ENCODE measurements at places on chromosomes 2 and 18.

- DNase-seq, result no peak
These were observed 9.2 kb upstream of the CCDC141 start for GRCh38 chr2:179059026-179059700.

DNA sequence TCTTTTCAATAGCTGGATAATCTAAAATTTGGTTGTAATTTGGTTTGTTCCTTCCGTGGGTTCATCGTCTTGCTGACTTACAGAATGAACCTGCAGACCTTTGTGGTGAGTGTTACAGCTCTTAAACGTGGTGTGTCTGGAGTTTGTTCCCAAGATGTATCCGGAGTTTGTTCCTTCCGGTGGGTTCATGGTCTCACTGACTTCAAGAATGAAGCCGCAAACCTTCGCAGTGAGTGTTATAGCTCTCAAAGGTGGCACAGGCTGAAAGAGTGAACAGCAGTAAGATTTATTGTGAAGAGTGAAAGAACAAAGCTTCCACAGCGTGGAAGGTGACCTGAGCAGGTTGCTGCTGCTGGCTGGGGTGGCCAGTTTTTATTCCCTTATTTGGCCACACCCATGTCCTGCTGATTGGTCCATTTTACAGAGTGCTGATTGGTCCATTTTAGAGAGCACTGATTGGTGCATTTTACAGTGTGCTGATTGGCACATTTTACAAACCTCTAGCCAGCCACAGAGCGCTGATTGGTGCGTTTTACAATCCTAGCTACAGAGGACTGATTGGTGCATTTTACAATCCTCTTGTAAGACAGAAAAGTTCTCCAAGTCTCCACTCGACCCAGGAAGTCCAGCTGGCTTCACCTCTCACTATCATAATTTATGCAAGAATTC, 16.6 kb downstream of the RALB start:
- DNase-seq, result no peak

- DNase-seq, result no peak
These were observed 1.1 kb upstream of the TET3 start for GRCh38 chr2:73983322-73984202.

- no peak for DNase-seq
These were observed 115.0 kb upstream of the SLC39A10 start for GRCh38 chr2:195542067-195542466.

DNA sequence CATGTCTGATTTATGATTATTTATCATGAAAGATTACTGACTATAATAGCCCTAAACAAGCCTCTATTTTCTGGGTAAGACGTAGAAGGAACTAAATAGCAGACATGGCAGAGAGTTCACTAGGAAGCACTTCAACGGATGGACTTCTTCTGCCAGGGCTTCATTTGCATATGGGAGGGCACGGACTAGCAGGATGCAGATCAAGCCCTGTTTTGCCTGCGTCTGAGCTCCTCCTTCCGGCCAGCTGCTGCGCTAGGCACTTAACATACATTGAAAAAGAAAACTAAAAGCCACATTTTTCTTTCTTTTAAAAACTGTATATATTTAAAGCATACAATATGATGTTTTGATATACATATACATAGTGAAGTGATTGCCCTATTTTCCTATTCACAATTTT, 340.0 kb upstream of the MEX3C start:
- DNase-seq, result no peak

DNA sequence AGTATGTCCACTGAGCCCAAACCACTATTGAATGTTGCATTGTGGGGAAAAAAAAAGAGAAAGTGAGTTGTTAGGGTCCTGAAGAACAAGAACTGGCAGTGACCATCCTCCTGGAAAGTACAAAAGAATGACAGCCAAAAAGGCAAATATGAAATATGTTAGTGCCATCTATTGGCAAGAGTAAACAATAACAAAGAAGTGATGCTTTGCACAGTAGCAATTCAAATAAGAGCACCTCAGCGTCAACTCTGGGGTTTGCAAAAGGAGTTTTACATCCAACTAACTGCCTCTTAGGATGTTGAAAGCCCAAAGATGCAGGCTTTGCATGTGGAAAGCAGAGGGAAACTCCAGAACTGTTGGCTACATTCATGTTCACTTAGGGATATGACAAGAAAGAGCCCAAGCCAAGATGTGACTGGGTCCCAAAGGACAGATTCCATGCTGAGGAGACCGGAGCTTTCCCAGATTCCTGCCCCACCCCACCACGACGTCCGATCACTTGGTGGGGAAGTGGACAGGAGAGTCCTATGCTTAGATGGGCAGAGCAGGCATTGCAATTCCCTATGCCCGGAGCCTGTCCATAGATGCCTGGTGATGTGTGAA, 15.6 kb downstream of the TRABD2A start:
- DNase-seq, result no peak

- no peak for DNase-seq
These were observed 121.8 kb upstream of the SMAD7 start for GRCh38 chr18:49072524-49072934.

- DNase-seq, result no peak
These were observed 75.8 kb upstream of the TCF7L1 start for GRCh38 chr2:85057226-85057962.

GRCh38 chr2:238655198-238655860, 192.6 kb upstream of the TWIST2 start:
- DNase-seq, result no peak

DNA sequence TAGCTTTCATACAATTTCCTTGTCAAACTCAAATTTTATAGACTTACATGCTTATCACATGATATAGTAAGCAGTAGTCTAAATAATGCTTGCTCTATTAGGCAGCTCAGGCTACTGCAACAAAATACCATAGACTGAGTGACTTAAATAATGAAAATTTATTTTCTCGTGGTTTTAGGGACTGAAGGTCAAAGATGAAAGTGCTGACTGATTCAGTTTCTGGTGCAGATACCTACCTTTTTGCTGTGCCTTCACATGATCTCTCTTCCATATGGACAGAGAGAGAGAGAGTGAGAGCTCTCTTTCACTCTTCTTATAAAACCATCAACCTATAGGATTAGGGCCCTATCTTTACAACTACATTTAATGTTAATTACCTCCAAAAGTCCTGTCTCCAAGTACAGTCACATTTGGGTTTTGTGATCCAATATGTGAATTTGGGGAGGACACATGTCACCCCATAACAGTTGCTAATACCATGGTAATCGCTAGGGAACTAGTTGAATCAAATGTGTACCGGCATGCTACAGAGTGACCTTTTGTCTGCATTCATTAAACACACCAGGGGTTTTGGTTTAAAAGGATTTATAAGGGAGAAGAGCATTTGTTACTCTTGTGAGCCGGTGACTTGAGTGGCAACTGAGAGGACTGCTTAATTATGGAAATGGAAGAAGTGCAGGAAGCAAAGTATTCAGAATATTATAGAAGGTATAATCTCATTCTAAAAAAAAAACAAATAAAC, 723.4 kb upstream of the LRRTM4 start:
- no peak for DNase-seq

DNA sequence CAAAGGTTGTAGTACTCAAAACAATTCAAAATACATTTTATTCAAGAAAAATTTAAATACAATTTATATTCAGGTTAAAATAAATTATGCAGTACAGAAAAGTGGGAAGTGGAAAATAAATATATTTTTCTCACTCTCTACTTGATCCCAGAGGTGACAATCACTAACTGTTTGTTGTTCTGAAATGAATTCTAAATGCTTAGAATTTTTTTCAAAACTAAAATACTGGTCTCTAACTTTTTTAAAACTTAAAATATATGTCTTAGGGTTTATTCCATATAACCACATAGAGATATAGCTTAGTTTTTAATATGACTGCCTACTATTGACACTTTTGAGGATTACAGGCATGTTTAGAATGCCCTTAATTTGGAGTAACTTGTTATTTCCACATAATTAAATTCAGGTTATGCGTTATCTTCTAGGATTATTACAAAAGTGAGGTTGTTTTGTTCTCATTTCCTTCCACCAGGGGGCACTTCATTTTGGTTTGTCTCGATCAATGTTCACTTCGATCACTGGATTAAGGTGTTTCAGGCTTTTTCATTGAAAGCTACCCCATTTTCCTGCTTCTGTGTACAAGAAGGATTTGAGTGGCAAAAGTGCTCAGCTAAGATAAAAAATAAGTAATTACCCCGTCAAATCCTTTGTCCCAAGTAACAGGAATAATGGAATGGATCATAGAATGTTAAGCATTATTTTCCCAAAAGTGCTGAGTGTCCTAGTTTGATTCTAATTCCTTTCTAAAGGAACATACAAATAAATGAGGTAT, 27.1 kb upstream of the TFPI start:
- no peak for DNase-seq

DNA sequence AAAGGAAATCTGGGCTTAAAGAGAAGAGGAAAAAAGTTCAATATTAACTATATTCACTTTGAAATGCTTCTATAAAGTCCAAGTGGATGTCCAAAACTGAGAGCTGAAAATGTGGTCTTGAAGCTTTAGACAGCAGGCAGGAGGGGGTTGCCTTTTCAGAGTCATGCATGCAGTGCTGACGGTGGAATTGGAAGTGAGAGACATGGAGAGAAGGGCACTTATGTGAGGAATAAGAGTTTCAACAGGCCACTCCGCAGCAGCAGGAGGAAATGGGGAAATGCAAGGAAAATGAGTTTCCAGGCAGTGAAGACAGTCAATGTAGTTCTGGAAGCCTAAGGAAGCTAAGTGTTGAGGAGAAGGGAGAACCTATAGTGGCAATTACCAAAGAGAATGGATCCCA, 33.0 kb upstream of the LRRC30 start:
- DNase-seq, result no peak

DNA sequence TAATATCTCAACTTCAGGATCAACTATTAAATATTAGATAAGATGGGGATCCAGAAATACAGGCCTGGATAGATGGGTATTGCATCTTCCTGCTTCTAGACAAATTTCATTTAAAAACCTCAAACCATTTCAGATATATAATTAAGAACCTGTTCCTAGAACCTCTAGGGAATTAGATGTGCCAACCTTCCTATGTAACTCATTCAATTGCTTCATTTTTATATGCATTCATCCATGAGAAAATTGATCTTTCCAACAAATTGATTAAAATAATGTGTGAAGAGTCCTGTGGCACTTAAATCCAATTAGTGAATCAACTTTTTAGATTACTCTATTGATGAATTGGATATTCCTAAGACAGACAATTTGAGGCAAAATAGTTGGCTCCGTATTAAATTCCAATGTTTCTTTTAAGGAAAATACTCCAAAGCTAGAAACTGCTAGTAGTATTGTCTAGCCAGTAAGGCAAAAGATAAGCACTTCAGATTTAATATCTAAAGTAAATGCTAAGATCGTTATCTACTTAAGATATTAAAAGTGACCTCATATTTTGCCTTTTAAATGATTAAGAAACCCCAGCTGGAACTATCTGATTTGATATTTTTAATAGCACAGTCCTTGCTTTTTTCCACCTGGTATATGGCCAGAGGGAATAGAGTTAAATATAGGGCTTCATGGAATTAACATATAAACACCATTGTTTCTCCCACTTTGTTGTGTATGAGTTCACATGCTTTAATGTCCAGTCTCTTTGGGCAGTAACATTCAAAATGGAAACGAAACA, 35.8 kb downstream of the DARS1 start:
- DNase-seq, result no peak

DNA sequence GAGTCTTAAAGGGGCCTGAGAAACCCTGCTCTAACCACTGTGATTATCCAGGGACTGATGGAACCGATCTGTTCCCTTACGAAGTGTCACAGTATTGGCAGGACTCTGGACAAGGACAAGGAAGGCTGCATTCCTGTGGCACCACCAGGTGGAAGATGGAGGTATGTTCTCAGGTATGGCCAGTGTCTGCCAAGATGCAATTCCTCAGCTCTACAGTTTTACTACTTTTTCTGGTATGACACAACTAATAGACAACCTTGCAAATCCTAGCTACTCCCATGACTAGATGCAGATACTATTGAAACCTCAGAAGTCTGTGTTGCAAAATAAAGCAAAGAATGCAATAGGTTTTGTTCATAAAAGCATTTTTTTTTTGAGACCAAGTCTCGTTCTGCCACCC, 14.6 kb downstream of the RAB31 start:
- no peak for DNase-seq

DNA sequence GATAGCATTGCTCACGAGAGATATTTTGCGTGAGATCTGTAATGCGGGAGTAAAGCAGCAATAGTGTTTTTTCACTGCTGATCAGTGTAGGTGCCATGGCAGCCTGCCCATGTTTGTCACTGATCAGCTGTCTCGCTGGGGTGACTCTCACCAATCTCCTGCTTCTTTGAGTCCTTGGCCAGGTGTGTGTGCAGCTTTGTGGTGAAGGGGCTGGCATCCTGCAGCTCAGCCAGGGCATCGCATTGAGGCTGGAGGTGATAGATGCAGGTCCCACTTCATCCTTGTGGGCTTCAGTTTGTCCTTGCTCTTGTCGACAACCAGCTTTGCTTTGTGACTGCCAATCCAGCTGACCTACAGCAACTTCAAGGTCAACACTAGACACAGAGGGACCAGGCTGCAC, 258.3 kb upstream of the CXCR4 start:
- DNase-seq, result no peak

GRCh38 chr2:240702640-240703011, 11.0 kb downstream of the AQP12A start:
- no peak for DNase-seq

DNA sequence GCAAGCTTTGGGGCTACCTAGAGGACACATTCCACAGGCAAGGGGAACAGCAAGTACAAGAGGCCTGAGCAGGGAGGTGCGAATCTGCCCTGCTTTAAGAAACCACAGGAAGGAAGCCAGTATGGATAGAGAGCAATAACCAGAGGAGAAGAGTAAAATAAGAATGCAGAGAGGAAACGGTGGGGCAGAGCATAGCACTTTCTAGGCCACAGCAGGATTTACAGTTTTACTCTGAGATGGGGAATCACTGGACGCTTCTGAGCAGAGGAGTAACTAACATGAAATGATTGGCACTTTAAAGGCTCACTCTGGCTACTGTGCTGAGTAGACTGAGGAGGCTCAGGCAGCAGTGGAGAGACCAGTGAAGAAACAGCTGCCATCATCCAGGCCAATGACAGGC, 23.8 kb downstream of the AAK1 start:
- DNase-seq, result no peak

- no peak for DNase-seq
These were observed 26.1 kb downstream of the KCTD18 start for GRCh38 chr2:200483729-200484198.

DNA sequence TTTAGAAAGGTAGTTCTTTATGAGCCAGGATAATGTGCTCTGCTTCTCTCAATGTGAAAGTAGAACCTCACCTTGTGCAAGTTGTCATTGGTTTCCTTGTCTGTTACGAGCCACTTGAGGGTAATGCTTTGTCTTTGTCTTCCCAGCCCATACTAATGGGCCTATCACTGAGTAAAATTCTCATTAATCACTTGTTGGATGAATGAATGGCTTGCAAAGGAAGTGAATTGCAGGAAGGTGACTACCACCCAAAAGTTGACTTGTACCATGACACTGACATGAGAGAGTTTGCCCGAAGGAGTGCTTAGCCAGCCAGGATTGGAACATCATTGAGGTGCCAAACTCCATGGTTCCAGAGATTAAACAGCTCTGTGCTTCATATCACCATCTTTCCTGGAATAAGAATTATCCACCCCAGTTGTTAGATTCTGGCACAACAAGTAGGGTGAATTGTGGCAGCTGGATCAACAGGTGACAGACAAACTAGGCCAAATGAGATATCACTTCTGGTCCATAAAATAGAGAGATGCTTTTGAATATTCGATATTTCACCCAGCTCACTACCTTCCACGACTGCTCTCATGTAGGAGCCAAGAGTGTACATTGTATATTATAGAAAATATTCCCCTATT, 20.5 kb upstream of the CD28 start:
- no peak for DNase-seq

GRCh38 chr2:233449081-233449901, 95.0 kb downstream of the DGKD start:
- no peak for DNase-seq

Data from non-pigmented ciliary epithelial cell (primary cell).